ENCODE measurements at places on chromosomes 16 and 17.

GRCh38 chr17:56057869-56058268 lies 95.4 kb upstream of the ANKFN1 start:
- DNase-seq = no peak

- peak; percentile 69 for DNase-seq
Measured at GRCh38 chr17:81926451-81927151, 934 bp downstream of the MAFG start.

DNA sequence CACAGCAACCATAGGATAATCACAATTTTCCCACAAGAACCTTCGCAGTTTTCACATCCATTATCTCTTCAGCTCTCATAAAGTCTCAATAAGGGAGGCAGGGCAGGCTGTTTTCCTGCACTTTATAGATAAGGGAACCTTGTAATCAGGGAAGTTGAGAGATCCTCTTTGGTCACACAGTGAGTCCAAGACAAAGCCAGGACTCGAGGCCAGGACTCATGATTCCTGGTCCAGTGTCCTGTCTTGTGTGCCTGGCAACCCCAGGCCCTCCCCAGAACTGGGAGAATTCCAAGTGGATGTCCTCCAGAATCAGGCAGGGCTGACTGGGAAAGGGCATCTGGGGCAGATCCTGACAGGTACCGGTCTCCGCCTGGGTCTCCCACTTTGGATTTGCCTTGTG lies 23.1 kb upstream of the PHF12 start:
- DNase-seq = no peak

DNA sequence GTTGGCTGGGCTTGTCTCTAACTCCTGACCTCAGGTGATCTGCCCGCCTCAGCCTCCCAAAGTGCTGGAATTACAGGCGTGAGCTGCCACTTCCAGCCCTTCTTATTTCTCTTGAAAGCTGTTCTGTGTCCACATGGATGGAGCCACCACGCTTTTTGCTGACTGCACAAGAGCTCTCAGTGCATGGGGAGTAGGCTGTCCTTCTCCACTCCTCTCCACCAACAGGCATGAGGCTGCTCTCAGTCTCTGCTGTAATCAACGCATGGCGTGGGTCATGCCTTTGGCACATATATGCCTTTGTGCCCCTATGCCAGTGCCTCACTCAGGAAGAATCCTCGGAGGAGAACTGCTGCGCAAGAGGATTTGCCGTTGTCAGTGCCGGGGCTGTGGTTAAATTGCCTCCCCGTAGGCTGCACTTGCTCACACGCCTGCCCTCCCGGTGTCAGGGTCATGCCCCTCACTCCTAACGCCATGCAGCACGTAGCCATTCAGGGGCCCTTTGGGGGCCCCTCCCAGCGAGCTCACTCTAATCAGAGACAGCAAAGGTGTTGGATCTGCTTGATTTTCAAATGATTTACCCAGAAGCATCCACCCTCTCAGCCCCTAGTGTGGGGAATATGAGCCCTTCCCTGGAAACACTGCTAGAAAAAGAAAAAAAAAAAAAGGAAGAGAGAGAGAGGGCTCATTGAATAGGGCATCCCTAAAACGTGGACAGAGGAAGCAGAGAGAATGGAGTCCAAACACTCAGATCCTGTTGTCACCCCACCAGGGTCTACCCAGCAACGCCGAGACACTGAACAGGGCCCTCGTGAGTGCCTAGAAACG lies 47.5 kb upstream of the ZCCHC14 start:
- no peak for DNase-seq

DNA sequence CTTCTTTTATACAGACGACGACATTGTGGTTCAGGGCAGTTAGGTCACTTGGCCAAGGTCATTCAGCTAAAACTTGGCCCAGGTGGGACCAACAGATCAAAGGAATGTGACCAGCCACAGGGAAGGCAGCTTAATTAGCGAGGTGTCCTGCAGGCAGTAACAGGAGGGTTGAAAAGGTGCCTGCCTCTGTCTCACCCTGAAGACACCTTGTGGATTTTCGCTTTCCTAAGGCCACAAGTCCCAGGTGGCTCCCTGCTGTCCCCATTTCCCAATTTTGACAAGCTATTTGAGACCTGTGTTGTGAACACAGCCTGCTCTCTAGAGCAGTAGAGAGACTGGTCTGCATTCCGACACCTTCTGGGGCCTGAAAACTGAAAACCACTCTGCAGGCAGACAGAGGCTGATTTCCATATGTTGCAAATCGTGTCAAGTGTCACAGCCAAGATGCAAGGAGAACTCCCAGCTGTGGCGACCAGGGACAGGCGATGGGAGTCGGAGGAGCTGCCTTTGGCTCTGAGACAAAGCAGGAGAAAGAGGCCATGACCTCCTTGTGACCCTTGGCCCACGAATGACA lies 593.1 kb upstream of the CDH5 start:
- DNase-seq = no peak

GRCh38 chr17:8018436-8018835 lies 16.0 kb downstream of the GUCY2D start:
- DNase-seq = no peak

DNA sequence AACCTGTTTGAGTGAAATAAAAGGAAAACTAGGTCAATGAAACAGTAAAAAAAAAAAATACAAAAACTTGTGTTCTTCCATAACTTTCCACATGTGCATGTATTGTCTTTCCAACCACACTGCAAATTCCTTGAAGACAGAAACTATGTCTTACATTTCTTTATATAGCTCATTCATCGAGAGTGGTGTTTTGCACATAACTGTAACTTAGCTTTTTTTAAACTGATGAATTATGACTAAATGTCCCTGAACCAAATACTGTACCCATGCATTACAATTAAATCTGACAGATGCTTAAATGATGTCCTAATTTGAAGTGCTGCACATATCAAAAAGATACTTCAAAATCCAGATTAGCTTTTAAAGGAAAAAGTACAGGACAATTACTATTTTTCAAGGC lies 50.1 kb downstream of the BRIP1 start:
- no peak for DNase-seq

- DNase-seq = no peak
Measured at GRCh38 chr17:78997231-78997741, 12.3 kb downstream of the CANT1 start.

DNA sequence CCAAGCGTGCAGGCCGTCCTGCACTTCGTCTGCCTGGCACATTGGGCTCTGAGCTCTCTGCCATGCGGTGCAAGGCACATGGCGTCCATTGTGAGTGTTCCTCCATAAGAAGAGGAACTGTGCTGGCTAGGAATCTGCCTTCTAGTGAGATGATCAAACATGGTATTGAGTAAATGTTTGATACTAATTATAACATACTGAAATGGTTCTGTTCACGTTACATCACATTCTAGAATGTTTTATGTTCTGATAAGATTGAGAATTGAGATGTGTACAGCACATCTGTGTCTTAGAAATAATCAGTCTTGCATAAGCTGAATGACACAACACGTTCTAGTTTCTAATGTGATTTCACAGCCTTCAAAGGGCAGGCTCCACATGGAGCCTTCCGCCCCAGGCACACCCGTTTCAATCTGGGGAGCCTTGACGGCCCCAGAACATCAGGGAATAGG lies 42.9 kb downstream of the USP10 start:
- no peak for DNase-seq

GRCh38 chr17:53032861-53033271 lies 789.9 kb upstream of the KIF2B start:
- no peak for DNase-seq

- no peak for DNase-seq
Measured at GRCh38 chr17:41967141-41967920, 736 bp downstream of the CNP start.

GRCh38 chr17:48176471-48176855 lies 68.9 kb downstream of the SNX11 start:
- no peak for DNase-seq

- no peak for DNase-seq
Measured at GRCh38 chr17:36501351-36501750, 14.9 kb downstream of the ZNHIT3 start.

GRCh38 chr16:12095275-12096156 lies 119.0 kb downstream of the SNX29 start:
- peak; percentile 44 for DNase-seq

DNA sequence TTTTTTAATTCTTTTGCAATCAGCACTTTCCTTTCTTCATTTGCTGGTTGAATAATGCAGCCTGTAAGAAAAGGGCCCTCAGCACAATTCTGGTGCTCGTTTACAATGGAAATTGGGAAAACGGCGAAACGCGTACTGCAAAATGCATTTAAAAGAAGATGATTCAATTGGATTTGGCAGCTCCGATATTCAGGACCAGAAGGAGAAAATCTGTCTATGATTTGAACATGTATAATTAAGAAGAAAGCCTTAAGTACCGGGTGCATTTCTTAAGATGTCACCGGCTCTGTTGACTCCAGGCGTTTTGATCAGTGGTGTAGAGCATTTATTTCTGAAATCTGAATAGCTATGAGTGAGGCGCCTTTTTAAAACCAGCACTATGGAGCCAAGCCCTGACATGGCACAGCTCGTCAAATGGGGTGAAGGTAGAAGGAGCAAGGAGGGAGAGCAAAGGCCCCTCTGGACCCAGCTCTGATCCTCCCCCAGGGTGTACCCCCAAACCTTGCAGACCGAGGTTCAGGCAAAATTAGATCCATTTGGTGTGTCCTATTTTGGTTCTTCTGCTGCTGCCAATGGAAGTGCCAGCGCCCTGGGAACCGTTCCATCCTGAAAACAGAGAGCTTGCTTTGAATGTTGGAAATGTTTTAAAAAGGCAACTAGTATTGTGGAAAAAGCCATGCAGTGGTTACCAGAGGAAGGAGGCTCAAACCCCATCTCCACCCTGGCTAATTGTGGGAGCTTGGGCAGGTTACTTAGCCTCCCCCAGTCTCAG lies 161.4 kb upstream of the RPL38 start:
- no peak for DNase-seq

GRCh38 chr16:76455257-76455656 lies 178.1 kb downstream of the CNTNAP4 start:
- no peak for DNase-seq

GRCh38 chr16:70294385-70295025 lies 4.5 kb upstream of the DDX19B start:
- DNase-seq = no peak

DNA sequence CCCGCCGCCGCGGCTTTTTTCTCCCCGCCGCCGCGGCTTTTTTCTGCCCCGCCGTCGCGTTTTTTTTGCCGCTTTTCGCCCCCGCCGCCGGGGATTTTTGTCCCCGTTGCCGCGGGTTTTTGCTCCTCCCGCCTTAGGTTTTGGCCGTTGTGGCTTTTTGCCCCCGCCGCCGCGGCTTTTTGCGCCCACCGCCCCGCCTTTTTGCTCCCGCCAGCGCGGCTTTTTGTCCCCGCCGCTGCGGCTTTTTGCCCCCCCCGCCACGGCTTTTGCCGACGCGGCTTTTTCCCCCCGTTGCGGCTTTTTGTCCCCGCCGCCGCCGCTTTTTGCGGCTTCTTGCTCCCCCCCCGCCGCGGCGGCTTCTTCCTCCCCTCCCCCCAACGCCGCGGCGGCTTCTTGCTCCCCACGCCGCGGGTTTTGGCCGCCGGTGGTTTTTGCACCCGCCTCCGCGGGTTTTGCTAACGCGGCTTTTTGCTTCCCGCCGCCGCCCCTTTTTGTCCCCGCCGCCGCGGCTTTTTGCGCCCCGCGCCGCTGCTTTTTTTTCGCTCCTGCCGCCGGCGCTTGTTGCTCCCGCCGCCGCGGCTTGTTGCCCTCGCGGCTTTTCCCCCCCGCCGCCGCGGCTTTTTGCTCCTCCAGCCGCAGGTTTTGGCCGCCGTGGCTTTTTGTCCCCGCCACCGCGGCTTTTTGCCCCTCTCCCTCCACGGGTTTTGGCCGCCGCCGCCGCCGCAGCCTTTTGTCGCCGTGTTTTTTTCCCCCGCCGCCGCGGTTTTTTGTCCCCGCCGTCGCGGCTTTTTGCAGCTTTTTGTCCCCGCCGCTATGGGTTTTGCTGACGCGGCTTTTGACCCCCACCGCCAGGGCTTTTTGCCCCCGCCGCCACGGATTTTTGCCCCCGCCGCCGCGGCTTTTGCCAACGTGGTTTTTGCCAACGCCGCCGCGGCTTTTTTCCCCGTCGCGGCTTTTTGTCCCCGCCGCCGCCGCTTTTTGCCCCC lies 150.3 kb downstream of the KCNJ18 start:
- no peak for DNase-seq
